AG09319 (cell line): ENCODE measurements at places on chromosomes 5 and 9.

DNA sequence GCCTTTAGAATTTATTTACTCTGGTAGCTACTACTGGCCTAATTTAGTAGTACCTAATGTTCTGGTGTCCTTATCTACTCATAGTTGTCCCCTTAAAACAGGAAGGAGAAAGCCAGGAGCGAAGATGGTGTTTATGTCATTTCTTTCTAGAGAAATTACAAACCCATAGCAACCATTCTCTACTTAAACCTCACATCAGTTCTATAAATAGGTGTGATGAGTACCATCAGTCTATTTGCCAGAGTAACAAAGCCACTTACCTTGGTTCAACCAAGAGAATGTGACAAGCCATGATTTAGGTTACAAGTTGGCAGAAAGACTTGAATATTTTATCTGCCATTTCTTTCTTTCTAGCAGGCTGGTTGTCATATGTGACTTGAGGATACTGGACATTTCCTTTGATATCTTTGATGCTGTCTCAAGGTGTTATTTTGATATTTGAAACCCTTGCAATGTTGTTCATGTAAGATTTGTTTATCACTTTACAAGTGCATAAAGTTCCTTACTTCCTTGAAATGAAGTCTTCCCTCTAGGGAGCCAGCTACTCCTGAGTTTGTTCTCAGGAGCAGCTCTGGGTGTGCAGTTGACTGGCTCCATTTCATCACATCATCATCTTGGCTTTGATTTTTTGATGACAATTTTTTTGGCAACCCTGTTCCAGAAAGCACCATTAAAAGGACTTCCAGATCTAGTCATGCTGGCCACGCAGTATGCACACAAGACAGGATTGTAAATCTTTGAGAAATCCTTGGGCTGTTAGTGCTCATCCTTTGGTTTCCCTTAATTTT, 286.8 kb downstream of the ARHGAP26 start:
- DNase-seq = no peak

- DNase-seq = no peak
These were observed 63.8 kb downstream of the PTTG1 start for GRCh38 chr5:160485364-160485969.

GRCh38 chr5:56323505-56323904, 90.4 kb upstream of the ANKRD55 start:
- DNase-seq = no peak

GRCh38 chr5:176739461-176740051, 70.8 kb upstream of the UNC5A start:
- no peak for DNase-seq

GRCh38 chr5:97418462-97418861, 235.4 kb upstream of the RIOK2 start:
- DNase-seq = no peak

DNA sequence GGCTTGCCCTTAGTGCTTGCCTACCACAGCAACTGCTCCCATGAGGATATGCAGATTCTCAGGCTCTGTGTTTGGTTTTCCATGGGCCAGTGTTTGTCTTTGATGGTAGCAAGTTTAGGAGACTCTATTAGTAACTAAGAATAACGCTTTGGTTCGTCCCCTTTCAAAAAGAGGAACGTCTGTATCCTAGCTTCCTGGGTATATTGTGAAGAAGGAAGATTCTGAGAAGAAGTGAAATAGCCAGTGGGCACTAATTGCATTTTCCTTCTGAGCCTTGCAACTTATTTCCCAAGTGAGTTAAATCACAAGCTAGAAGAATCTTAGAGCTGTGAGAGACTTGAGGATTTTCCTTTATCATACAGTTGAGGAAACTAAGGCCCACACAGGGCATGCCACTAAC, 376.8 kb downstream of the PIK3R1 start:
- no peak for DNase-seq

DNA sequence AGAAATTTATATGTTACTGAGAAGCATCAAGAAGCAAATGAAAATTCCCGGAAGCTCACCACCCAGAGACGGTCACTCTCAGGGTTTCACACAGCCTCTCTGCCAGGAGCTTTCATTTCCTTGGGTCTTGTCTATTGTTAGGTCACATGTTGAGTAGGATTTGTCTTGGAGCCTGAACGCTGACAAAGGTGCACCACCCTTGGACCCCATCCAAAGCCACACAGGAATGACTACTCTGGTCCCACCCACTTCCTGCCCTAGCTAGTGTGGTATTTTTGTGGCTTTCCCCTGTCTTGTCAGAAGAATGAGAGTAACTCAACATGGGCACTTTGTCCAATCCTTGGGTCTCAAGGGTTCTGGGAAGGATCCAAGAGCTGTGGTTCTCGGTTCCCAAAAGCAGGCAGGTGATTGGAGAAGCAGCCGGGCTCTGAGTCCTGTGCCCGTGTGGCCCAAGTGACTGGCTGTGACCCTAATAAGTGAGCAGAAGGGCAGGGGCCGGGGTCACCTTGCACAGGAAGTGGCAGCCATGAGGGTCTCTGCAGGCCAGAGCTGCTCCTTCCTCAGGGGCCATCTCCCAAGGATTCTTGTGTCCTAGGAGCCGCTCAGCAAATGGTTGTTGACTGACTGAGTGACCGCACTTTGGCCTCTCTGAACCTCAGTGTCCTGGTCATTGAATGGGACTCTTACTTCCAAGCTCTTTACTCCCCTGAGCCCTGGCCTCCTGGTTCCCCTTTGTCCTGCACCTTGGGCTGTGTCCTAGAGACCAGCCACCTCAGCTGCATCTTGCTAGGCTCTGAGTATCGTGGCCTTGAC, 6.9 kb downstream of the FGD3 start:
- DNase-seq = no peak

DNA sequence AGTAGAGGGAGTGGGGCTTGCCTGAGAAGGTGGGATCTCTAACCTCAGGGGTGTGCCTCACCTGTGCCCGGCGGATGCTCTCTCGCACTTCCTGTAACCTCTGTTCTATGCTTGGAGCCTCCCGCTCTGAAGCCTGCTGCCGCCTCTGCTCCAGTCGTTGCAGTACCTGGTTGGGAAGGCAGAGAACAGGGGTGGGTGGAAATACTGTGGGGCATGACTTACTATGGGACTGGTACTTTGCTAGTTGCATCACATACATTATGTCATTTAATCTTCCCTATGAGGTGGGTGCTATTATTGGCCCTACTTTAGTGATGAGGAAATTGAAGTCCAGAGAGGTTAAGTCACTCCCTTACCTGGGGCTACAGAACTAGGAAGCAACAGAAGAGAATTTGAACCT, 5.2 kb downstream of the FCHSD1 start:
- DNase-seq = no peak

DNA sequence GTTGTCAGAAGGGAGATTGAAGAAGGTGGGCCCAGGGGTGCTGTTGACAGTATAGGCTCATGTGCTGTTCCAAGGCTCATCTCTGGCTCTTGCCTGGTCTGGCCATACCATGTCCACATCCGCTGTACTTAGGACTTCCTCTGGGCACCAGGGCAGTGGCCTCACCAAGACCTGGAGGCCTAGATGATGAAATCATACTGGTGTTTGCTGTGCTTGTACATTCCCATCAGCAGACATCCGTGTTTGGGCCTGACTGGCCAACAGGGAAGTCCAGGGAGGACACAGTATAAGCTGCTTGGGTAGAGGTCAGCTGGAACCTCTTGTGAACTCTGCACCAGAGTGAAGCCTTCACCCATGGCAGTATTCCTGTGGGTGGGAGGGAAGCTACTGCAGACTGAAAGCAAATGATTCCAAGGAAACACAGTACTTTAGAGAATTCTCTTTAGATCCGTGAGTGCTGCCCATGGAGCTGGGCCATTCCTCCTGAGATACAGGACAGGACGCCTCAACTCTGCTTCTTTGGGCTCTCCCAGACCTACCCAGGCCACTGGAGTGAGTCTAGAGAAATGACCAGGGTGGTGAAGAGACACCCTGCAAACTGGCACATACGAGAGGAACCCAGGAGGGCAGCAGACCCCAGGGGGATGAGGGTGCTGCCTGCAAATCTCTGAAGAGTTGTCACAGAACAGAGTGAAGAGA, 22.5 kb downstream of the POLR1E start:
- no peak for DNase-seq

DNA sequence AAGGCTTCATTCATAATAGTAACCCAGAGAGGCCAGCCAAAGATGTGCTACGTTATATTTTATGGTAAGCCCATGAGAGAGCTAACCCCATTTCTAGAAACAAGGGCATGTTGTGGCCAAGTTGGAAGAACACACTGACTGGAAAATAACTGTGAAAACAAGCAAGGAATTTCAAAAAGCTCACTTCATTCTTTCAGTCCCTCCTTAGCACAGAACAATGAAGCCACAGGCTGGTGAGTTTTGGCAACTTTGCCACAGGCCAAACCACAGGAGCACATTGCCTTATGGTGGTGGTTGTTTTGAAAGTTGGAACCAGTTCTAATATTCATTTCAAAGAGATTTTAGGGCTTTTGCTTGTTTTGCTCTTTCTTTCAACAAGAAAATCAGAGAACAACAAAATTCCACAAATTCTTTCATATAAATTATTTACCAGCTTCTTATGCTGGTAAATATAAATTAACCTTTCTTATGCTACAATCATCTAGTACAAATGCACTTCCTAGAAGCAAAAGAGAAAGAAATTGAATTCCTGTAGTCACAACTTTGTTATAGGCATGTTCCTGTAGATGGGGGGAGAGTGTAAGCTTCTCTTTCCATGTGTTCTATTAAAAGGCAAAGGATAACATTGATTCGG, 225.4 kb upstream of the RFX3 start:
- no peak for DNase-seq

DNA sequence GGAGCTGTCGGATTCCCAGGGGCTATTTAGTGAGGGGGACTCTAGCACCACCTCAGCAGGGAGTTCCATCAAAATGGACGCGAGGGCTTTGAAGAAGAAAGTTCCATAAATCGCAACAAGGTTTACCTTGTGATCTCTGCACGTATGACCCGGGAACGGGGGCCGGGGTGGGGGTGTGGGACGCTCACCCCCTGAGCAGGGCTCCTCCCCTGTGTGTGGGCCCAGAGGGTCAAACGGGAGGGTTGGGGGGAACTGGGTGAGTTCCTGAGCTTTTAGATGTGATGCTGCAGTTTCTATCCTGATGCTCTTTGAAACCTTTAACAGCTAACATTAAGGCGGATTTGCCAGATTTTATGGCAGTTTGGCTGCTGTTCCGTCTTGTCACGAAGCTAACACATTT, 18.9 kb upstream of the LRRC14B start:
- DNase-seq = no peak

DNA sequence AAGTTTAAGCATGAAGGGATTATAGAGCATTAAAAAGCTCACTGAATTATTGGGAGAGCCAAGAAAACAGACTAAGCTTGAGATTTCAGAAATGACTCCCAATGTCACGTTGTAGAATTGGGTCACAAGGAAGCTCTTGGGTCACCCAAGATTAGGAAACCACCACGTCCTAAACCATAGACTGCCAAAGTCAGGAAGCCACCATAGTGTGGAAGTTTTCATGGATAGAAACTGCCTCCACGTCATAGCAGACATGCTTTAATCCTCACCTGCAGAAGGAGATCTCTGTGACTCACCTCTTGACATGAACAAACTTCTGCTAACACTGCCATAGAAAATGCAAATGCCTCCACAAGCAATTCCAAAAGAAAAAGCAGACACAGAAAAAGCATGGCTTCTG, 106.3 kb downstream of the SLC1A3 start:
- no peak for DNase-seq

DNA sequence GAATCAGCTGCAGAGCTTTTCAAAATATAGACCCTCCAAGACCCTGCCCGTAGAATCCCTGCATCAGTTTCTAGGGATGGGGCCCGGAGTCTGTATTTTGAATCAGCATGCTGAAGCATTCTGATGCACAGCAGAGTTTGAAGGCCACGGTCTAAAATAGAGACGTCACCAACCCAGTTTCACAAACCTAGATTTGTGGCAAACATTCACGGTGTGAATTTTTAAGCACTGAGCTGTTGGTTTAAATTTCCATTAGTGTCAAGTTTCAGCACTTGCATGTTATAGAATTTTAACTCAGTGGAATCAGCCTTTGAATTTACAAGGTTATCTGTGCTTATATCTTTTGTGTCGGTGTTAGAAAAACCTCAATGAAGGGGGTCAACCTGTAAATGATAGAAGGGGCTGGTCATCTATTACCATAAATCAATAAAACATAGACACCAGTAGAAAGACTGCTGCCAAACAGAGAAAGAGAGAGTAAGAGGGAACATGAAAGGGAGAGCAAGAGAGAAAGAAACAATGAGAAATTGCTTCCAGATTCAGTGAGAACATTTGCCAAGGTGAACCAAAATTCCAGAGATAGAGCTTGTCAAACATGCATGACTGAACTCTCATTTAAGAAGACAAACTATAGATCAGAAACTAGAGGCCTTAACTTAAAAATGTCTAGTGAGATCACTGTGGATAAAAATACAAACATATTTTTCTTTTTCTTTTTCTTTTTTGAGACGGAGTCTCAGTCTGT, 414.9 kb downstream of the ZSWIM6 start:
- DNase-seq = no peak

DNA sequence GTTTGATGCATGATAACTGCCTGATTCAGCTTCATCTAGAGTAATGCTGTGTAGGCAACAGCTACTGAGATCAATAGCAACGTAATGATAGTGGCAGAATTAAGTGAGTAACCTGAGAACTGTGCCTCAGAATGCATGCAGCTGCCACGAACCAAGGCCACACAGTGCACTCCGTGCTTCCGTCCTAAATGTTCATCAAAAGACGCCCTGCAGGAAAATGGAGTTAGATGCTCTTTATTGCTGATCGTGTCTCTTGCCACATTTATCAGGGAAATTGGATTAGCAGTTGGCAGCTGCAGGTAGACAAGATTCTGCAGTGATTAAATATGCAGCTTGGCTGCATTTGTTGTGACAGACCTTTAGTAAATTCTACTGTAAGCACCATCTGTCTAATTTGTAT, 107.7 kb upstream of the TLX3 start:
- no peak for DNase-seq

- no peak for DNase-seq
These were observed 25.4 kb downstream of the BOD1 start for GRCh38 chr5:173591056-173591514.
